ENCODE measurements at places on chromosomes 13 and 19.

DNA sequence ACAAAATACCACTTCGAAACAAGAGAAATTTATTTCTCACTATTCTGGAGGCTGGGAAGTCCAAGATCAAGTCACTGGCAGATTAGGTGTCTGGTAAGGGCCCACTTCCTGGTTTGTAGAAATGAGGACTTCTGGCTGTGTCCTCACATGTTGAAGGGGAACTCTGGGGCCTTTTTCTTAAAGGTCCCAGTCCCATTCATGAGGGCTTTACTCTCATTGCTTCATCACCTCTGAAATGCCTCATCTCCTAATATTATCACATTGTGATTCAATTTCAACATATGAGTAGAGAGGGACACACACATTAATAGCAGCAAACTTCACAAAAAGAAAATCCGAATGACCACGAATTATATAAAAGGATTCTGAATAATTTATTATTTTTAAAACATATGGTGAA is 21.6 kb upstream of the SIGLEC14 start:
- DNase-seq: no peak

- DNase-seq: peak; percentile 90
Observed at GRCh38 chr19:17751103-17751911, at the start of gene FCHO1. Gene FCHO1, plus strand, starts transcription at chr19:17751477. Its CDS starts 3,688 bp downstream, at chr19:17755165.

DNA sequence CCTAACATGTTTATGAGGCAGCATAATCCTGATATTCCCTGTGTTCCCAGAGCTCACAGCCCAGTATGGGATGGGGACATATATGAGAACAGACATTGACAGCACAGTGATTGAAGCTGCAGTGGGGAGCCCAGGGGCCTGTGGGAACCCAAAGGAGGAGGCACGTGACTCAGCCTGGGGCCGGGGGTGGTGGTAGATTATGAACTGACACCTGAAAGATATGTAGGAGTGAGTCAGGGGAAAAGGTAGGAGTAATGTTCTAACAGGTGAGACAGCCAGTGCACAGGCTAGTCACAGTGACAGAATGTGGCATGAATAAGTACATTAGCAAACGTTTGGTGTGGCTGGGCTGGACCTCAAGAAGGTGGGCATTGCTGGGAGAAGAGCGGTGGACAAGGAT is 29.0 kb downstream of the CKM start:
- DNase-seq: no peak

DNA sequence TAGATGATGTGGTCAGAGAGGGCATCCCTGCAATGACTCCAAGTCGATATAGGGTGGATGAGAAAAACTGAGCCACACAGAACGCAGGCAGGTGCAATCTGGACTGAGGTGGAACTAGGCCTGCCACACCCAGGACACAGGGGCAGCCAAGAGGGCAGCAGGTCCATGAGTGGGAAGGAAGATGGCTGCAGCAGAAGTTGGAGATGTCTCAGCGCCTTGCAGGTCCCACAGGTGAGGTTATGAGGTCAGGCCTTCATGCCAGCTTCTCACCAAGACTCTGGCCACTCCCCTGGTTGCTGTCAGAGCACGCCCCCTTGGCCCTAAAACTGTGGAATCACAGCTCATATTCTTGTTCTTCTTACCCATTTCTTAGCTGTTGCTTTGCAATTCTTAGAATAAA is 147.7 kb upstream of the VSTM2B start:
- DNase-seq: no peak

DNA sequence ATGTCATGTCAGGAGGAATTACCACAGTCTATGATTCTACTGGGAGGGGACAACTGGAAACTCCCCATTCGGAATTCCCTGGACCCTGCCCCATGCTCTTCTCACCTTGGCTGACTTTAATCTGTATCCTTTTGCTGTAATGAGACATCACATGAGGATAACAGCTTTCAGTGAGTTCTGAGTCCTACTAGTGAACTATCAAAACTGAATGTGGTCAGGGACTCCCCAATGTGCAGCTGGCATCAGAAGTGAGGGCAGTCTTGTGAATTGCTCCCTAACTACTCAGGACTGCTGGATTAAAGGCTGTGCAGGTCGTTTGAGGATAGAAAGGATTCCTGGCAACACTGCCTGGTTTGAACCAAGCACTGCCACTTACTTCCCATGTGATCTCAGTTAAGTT is 15.2 kb downstream of the SIGLEC7 start:
- DNase-seq: no peak

DNA sequence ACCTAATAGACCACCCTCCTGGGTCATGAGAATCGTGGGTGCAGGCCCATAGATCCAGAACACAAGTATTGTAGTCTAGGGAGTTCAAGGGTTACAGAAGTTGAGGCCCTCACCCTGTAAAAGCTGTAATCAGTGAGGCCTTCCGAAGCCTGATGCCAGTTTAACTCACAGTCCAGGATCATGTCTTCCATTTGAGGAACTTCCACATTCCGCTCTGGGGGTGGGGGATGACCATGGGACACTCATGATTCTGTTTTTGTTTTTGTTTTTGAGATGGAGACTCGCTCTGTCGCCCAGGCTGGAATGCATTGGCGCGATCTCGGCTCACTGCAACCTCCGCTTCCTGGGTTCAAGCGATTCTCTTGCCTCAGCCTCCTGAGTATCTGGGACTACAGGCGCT is 1.7 kb upstream of the RASIP1 start:
- no peak for DNase-seq

GRCh38 chr19:50269653-50270052 is 59.5 kb downstream of the KCNC3 start:
- DNase-seq: no peak

DNA sequence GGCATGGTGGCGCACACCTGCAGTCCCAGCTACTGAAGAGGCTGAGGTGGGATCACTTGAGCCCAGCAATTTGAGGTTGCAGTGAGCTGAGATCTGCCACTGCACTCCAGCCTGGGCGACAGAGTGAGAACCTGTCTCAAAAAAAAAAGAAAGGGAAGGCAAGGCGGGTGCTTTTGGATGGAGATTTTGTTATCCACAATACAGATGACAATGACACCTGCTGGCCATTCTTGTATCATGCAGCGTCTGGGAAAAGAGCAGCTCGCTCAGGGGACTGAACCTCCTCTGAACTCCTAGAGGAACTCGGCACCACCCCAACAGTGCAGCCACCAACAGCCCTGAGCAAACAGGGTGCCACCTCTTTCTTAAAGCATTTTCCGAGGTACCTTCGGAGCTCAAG is 22.8 kb downstream of the HAUS8 start:
- no peak for DNase-seq

GRCh38 chr13:26475176-26476110 is 82.0 kb upstream of the WASF3 start:
- DNase-seq: no peak

DNA sequence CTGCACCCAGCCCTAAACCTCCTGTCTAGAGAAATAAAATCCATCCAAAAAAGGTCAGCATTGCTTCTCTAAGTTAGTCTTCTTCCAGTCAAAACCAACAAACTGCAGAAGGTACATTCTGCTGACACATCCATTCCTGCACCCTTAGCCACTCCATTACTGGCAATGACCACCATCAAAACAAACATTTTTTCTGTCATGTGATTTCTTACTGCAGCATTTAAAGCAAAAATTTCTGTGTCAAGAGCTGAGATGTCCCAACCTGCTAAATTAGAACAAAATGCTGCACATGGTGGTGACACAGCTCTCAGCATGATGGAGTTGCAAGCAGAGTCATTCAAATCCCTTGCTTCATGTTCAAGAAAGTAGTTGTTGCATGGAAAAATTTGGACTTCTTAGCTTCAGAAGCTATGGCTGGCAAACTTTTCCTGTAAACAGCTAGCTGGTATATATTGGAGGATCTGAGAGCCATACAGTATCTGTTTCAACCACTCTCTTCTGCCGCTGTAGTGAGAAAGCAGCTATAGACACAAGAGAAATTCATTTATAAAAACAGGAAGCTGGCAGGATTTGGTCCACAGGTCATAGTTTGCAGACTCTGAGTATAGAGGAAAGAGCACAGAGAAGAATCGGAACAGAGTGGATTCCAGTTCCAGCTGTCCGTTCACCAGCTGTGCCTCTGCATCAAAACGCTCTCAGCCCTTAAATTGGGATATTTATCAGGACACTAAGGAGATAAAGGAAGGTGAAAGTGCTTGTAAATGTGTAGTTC is 17.4 kb downstream of the RUBCNL start:
- no peak for DNase-seq

GRCh38 chr19:31340042-31341025 is 8.9 kb downstream of the TSHZ3 start:
- peak; percentile 27 for DNase-seq

All from activated gamma-delta T cell treated with Interleukin-2 at 50 U/mL for 16 hours (primary cell).